ENCODE measurements at places on chromosomes 3 and 15. TPM values are rescaled to one million over a fixed set of nuclear protein-coding genes. Genes with fewer than 3 reads are reported as not detected.
A peak's percentile ranks its signal among the peaks of the same experiment; 100 is the strongest.

DNA sequence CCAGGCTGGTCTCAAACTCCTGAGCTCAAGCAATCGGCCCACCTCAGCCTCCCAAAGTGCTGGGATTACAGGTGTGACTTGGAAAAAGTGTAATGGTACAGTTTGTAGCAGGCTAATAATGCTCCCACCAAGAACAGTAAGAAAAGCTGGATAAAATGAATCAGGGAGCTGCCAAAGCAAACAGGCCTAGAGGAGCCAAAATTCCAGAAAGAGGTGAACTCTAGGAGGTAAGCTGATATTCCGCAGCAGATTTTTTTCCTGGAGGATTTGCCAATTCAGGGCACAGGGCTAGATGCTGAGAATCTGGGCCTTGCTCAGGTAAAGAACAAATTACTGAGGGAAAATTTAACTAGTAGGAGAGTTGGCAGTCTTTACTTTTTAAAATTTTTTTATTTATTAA is 11.0 kb upstream of the PCYT1A start:
- DNase-seq: no peak

GRCh38 chr3:191342411-191342810 is 12.1 kb upstream of the UTS2B start:
- no peak for DNase-seq

- peak; percentile 45 for DNase-seq
These were observed 11.0 kb upstream of the KNG1 start for GRCh38 chr3:186705882-186706780.

- no peak for DNase-seq
These were observed 16.4 kb upstream of the PRR20G start for GRCh38 chr3:127304121-127304744.

DAZL gene
- total RNA-seq: not detected
